ENCODE measurements at places on chromosomes 4 and X.

DNA sequence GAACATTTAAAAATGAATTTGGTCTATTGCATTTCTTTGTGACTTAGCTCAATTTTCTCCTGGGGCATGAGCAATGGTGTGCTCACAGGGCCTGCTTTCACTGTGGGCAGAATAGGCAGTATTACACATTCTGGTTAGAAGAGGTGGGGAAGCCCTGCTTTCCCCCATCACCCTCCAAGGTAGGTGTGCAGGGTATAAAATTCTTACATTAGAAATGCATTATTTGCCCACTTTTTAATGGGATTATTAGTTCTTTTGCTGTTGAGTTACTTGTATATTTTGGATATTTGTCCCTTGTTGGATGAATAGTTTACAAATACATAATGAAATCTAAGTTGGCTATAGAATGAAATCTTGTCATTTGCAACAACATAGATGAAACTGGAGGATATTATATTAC is 8.3 kb upstream of the STBD1 start:
- DNase-seq, result no peak

- no peak for DNase-seq
These were observed 544.7 kb upstream of the NDST4 start for GRCh38 chr4:115657991-115658650.

GRCh38 chr4:162981823-162982222 is 184.9 kb downstream of the NAF1 start:
- no peak for DNase-seq

DNA sequence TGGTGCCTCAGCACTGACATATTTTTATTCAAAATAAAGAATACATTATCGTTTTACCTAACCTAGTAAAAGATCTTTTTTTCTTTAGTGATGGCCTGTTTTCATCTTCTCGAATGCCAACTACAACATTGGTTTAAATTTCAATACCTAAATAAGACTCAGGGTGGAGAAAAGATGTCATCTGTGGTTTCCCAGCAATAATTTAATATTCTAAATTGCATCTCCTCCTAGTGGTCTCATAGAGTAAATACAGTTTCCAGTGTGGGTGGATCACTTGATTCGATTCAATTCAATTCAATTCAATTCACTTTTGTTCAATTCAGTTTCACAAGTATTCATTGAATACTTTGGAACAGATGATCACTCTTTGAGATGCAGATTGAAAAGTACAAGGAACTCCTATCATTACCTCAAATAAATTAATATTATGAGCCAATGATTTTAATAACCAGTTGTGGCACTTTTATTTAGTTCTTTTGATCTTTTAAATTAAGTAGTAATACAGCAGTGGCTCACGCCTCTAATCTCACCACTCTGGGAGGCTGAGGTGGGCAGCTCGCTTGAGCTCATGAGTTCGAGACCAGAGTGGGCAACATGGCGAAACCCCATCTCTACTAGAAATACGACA is 427.2 kb downstream of the FAT4 start:
- DNase-seq, result no peak

GRCh38 chr4:40909363-40909876 is 159.7 kb downstream of the NSUN7 start:
- no peak for DNase-seq

DNA sequence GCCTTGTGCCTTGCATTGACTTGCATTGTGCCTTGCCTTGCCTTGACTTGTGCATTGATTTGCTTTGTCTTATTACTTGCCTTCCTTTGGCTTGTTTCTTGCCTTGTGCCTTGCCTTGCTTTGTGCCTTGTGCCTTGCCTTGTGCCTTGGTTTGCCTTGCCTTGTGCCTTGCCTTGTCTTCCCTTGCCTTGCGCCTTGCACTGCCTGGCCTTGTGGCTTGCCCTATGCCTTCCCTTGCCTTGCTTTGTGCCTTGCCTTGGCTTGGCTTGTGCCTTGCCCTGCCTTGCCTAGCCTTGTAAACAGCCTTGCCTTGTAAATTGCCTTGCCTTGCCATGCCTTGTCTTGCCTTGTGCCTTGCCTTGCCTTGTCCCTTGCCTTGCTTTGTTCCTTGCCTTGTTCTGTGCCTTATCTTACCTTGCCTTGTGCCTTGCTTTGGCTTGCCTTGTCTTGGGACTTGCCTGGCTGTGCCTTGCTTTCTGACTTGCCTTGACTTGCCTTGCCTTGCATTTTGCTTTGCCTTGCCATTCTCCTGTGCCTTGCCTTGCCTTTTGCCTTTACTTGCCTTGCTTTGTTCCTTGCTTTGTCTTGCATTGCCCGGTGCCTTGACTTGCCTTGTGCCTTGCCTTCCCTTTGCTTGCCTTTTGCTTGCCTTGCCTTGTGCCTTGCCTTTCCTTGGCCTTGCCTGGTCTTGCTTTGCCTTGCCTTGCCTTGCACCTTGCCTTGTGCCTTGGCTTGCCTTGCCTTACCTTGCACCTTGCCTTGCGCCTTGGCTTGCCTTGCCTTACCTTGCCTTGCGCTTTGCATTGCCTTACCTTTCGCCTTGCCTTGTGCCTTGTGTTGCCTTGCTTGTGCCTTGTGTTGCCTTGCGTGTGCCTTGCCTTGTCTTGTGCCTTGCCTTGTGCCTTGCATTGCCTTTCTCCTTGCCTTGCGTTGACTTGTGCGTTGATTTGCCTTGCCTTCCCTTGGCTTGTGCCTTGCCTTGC is 97.5 kb downstream of the TAB3 start:
- no peak for DNase-seq

GRCh38 chr4:184253072-184253420 is 35.4 kb upstream of the ENPP6 start:
- no peak for DNase-seq

DNA sequence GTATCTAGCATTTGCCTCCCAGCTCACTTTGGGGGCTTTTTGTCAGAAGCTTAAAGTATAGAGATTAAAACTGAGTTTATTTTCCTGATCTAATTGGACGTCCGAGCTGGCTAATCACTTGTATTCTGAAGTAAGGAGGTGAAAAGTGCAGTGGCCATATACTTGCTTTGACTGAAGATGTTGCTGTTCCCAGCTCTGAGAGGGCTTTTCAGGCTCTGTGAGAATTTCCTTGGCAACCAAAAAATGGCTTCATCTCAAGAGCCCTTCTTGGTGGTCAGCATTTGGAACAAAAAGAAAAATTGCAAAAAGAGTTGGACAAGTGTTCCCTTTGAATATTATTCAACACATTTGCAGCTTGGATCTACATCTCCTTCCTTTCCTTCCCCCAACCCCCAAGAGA is 67.0 kb downstream of the SLC4A4 start:
- no peak for DNase-seq

DNA sequence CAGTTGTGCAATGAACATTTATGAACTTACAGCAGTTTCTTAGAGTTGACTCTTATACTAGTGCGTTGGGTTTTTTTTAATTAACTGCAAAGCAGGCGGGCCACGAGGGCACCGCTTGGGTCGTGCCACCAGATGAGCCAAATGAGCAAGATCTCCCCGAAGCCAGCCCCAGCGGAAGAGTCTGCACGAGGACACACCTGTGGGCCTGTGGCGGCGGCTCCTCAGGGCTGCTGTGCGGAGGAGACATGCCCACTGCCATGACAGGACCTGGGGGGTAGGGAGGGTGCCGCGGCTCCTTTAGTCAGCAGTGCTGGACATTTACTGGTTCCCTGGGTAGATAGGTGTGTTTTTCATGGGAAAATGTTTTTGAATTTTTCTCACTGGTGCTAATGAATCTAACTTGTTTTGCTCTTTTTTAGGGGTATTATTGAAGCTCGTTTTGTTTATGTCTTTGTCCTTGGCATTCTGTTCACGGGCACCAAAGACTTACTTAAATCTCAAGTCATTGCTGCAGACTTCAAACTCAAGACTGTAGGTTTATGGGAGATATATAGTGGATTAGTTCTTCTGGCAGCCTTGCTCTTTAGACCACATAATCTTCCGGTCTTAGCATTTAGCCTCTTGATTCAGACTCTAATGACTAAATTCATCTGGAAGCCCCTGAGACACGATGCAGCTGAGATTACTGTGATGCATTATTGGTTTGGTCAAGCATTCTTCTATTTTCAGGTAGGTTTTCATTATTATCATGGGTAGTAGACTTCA is 31.2 kb downstream of the PIGG start:
- DNase-seq, result no peak

DNA sequence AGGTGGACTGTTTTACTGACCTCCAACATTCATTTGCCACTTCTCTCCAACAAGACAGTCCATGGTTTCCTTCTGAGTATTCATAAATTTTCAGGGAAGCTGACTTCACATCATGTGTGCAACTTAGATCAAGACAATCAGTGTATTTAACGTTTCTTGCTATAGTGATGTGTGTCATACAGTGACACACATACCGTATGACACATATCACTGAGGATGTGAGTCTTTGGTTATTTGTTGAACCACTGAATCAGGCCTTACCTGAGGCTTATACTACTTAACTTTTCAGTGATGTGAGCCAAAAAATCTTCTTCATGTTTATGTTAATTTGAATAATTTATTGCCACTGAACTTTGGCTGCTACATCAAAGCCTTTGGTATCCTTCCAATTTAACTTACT is 166.8 kb downstream of the BMPR1B start:
- DNase-seq, result no peak

DNA sequence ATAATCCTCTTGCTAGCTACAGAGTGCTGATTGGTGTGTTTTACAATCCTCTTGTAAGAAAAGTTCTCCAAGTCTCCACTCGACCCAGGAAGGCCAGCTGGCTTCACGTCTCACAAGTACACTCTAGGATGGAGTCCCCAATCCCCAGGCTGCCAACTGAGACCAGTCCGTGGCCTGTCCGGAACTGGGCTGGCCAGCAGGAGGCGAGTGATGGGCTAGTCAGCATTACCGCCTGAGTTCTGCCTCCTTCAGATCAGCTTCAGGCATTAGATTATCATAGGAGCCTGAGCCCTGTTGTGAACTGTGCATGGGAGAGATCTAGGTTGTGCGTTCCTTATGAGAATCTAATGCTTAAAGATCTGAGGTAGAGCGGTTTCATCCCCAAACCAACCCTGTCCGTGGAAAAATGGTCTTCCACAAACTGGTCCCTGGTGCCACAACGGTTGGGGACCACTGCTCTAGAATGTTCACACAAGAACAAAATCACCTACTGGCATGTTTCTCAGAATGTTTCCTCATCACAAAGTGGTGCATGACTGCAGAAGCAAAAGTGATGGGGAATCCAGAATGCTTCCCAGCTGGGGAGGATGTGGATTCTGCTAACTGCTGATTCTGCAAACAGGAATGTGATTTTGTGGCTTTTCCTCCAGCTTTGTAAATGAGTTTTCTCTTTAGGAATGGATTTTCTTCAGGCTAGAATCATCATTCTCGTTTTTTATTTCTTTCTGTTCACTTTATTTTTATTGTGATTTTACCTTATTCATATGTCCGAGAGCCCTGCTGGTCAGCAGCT is 40.9 kb downstream of the SEPTIN11 start:
- DNase-seq, result no peak

- peak; percentile 8 for DNase-seq
These were observed 333.5 kb downstream of the BMPR1B start for GRCh38 chr4:95091272-95091671.

DNA sequence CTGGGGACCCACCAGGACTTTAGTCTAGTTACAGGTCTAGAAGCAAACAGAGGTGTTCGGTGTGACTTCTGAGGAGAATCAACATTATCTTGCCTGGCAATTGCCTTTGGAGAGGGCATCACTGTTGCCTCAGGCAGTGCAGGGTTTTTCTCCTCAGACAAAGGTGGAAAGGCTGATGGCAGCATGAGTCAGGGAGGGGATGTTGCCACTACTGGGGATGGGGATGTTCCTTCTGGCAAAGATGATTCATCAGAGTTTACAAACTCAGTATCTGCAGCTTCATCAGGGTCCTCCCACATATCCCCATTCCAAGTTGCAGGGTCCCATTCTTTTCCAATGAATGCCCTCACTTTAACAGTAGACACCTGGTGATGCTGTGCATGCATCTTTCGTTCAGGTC is 91.3 kb upstream of the GALNTL6 start:
- no peak for DNase-seq

GRCh38 chr4:2417226-2417764 is 1.1 kb downstream of the ZFYVE28 start:
- DNase-seq, result no peak

DNA sequence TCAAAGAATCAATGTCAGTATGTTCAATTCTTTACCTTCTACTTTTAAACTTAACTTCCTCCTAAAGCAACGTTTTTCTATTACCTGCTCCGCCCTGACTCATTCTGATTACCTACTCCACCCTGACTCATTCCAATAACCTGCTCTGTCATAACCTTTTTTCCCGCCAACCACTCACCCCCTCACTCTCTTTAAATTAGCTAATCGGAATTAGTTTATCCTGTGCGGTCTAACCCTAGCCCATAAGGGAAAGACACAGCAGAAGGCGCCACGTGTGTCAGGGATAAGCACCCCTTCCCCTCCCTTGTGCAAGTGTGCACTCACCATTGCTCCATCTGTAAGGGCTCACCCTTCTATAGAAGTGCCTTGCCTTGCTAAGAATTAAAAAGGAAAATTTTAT is 64.4 kb downstream of the EIF4E start:
- DNase-seq, result no peak

DNA sequence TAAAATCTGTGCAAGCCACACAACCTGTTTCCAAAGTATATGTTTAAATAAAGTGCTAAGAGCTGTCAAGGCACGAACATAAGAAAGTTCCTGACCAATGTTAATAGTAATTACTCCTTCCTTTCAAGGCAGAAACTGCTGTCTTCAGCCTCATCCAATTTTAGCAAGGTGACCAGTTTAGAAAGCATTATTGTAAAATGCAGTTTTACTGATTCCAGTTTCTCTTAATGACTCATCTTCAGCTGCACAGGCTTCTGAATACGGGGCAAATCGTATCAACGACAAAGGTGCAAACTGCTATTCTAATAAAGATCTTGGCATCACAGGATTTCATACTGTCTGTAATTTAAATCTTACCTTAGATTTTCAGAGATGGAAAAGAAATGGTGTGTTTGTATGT is 87.5 kb downstream of the PPP3CA start:
- DNase-seq, result no peak
